ENCODE measurements at places on chromosomes 4 and X.

GRCh38 chrX:11967986-11968869 is 170.0 kb upstream of the FRMPD4 start:
- no peak for DNase-seq

DNA sequence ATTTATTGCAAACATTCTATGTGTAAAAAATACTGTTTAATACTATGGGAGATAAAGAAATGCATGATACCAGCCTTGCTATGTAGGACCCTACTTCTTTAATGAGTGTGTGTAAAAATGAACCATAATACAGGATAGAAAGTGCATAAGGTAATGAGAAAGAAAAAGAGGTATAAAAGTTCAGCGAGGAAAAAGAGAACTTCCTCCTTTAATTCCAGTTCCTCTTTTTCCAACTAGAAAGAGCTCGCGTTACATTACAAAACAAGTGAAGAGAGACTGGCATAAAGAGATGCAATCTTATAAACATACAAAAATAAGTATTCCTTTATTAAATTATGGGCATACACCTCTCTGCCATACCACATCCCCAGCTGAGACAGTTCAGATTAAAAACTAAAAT is 77.4 kb downstream of the ANKRD17 start:
- no peak for DNase-seq

- no peak for DNase-seq
Observed at GRCh38 chr4:175234162-175234561, 316.0 kb downstream of the ADAM29 start.

DNA sequence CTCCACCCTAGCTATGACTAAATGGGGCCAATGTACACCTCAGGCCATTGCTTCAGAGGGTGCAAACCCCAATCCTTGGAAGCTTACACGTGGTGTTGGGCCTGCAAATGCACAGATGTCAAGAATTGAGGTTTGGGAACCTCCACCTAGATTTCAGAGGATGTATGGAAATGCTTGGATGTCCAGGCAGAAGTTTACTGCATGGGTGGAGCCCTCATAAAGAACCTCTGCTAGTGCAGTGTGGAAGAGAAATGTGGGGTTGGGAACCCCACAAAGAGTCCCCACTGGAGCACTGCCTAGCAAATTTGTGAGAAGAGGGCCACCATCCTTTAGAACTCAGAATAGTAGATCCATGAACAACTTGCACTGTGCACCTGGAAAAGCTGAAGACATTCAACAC is 284.1 kb downstream of the ANTXR2 start:
- no peak for DNase-seq

- DNase-seq = peak; percentile 12
Observed at GRCh38 chr4:57426779-57427395, 316.7 kb upstream of the IGFBP7 start.

- no peak for DNase-seq
Observed at GRCh38 chrX:2710041-2710840, 19.1 kb downstream of the CD99 start.

DNA sequence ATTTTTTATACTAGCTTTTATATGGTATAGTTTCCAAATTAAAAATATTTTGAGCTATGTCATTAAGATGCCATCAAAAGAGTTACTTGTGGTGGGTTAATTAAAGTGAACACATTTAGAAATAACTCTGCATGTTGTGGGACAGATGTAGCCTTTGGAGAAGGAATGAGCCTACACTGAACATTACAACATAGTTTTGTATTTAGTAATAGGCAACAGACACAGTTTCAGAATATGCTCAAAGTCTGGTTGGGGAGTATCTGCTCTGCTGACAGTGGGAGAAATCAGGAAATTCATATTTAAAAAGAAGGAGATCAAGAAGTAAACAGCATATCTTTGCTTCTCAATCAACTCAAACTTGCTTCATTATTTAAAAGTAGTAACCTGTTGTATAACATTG is 23.7 kb downstream of the EMCN start:
- no peak for DNase-seq

All from H54 (cell line).